ENCODE measurements at places on chromosomes 3 and 15.

GRCh38 chr3:73597476-73597875, 27.3 kb downstream of the PDZRN3 start:
- no peak for DNase-seq

DNA sequence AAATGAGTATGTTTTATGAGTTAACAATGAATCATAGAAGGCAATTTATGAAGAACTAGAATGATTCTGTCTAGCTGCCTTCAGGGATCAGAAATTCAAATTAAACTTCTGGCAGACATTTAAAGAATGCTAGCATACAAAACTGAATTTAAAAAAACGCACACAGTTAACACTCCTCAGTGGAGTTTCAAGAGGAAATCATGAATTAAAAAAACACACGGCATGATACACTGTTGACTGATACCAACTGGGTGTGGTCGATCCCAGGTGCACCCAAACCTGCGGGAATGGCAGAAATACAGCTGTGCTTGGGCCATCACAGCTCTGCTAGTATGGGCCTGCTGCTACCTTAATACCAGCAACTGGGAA, 526.0 kb downstream of the FOXP1 start:
- DNase-seq: no peak

DNA sequence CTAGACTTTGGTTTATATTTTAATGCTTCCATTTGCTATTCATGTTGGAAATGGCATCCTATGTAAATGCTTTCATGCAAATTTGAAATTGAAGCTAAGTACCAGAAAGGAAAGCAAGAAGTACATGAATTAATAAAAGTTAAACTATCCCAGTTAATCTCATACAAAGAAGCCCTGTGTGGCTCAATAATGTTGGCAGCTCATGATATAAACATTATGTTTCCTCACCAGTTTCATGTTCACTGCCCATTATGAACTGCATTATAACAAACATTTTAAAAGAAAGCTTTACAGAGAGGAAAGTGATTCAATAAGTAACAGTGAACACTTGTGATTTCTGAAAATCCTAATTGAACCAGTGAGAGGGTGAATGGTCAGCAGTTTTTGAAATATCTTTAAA, 62.9 kb upstream of the ROBO2 start:
- DNase-seq: no peak

DNA sequence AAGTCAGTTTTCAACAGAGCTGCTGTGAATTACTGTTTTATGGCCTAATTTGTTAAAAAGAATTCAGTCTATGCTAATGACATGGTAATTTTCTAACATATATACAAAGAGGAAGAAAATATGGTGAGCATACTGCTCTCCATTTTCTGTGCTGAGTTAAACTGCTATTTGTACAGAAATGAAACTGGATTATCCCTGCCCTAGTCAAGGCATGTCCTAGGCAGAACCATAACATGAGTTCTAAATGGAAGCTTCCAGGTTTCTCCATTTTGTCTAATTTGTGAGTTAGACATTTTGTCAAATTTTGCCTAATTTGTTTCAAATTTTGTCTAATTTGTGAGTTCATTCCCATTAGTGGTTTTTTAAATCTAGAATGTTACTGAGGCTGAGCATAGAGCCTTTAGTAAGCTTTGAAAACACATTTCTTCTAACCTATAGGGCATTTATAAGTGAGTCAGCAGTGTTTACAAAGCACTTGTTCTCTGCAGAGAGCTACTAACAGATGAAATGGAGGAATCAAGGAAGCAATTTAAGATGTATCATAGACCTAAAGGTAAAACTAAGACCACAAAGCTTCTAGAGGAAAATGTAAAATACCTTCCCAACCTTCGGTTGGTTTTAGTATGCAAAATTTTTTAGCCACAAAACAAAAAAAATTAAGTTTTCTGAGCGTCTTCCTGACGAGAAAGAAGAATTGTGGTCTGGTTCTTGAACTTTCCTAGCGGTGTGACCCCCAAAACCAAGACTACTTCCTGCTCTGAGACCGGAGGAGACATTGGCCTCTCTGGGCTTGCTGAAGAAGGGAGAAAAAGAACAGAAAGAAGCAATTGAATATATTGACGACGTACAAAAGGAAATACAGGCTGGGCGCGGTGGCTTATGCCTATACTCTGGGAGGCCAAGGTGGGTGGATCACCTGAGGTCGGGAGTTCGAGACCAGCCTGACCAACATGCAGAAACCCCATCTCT, 9.8 kb downstream of the P2RY14 start:
- peak; percentile 66 for DNase-seq

DNA sequence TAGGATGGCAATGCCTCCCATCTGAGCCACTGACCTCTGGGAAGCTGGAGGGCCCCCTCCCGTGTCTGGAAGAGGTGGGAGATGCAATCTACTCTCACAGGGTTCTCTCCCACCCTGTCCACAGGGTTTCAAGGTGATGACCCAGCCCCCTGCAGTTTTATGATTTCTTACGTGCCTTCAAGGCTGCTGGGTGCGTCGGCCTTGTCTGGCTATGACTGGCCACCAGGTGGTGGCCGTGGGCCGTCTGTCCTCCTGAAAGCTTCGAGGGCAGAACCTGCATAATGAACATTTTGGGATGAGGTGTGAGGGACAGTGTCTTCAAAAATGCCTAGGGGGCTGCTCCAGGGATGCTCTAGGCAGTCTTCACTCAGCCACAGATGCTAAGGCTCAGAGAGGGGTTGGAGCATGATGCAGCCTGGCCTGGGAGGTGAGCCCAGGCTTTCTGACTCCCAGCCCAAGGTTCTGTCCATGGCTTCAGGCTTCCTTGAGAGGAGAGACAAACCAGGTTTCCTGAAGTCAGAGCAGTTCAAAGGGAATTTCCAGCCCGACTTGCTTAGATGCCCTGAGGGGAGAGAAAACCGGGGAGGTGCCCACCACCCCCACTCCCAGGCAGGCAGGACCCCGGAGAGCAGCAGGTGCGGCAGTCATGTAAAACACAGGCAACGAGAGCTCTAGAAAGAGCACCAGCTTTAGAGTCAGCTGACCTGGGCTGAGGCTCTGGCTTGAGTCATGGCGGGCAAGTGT, 18.7 kb downstream of the ISG20 start:
- DNase-seq: peak; percentile 93

- no peak for DNase-seq
These were observed 282.8 kb upstream of the PROK2 start for GRCh38 chr3:72067721-72068120.

DNA sequence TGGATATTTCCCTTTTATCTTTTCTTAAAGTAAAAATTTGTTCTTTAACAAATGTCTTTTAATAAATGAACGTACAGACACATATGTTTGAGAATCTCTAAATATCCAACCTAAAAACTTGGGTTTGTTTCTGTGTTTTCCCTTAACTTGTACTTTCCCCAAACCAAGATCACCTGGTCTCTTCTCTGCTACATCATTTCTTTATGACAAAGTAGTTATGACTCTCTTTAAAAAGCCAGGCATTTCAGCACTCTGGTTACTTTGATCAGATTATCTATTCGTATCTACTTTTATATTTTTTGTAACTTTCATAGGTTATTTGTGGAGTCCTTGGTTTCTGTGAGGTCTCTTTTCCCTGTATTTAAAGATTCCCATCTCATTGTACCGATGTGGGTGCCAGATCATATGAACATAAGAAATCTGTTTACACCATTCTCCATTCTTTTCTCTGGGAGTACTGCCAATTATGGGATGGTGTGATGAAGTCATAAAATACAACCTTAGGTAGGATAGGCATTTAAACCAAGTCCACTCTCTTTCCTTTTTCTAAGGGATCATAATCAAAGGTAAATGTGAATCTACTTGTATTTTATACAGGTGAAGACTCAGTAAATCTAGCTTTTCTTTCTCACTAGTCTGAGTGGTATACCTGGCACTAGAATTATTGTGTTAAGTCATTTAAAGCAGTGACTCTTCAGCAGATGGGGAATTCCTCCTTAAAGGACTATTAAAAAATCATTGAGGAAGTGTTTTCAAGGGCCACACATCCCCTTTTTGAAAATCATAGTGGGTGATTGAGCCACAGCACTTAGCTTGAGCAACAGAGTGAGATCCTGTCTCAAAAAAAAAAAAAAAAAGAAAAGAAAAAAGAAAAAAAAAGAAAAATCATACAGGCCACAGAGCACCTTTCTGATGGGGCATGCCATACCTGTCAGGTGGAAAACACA, 12.4 kb upstream of the NFKBIZ start:
- no peak for DNase-seq

GRCh38 chr3:188052169-188053035, 101.6 kb upstream of the LPP start:
- DNase-seq: peak; percentile 86

- DNase-seq: peak; percentile 54
These were observed 187.1 kb downstream of the PDE8A start for GRCh38 chr15:85168642-85169173.

DNA sequence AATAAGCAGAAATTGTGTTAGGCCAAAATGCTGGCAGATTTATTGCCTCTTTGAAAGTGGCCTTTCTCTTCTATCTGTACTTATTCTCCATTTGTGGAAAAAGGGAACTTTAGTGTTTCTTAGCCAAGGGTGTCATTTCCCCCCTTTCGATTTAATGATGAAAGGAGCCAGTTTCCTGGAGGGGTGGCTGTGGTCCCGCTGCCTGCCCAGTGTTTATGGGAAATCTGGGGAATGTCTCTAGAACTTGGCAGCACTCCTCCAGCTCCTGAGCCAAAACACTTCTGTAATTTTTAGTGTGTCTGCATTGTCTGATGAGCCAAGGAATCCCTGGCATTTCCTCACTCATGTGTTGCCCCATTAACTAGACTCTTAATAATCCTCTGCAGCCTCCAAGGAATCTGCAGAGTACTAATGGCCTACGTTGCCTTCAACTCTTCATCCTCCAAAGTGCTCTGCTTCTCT, 448.8 kb downstream of the GRM7 start:
- DNase-seq: no peak

DNA sequence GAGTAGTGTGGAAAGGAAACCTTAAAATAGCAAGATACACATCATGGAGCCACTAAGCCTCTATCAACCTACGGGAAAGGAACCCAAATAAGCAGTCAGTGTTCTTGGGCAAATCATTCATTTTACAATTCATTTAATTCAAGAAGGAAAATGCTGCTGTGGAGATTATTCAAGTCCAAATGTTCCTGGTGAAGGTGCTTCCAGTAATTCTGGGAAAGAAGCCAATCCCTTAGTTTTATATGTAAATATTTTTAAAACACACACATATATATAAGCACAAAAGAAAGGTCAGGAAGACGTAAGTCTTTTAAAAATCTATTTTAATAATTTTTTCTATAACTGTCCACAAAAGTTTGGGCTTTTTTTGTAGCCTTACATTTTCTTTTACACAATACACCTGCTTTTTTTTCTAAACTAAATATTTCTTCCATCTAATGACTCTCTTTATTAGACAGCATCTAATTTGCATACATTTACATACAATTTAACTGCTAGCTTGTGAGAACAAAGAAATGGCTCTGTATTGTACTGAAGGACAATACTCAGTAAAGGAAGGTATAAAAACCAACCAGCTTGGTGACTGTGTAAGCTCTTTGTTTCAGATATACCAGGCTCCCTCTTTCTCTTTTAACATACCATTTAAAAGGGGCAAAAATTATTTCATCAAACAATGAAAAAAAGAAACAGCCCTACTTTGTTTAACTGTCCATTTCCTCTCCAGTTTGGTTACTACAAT, 269.5 kb downstream of the ZBTB20 start:
- no peak for DNase-seq

DNA sequence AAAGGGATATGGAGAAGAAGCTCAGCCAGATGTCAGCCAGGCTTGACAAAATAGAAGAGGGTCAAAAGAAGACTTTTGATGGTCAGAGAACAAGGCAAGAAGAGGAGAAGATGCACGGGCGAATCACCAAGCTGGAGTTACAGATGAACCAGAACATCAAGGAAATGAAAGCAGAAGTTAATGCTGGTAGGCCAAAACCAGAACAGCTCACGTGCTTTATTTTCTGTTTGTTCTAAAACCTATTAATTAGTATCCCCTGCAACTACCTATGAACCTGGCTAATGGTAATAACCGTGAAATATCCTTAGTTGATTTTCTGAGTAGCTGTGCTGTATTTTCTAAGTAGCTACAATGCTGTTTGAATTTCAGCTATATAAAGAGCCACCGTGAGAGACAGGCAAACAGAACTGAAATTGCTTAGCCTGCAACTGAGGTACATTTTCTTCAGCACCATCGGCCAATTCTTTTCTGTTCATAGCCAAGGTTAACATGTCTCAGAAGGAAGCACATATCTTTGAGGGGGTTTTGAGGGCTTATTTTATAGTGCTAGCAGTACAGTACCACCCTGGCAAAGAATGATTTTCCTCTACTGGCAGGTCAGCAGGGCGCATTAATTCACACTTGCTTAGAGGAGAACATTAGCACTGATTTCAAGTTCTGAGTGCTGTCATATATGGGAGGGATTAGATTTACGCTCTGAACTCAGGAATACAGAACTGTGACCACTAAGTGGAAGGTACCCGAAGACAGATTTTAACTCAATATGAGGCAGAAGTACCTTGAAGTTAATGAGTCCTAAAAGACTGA, 78.9 kb downstream of the FAM81A start:
- DNase-seq: no peak

DNA sequence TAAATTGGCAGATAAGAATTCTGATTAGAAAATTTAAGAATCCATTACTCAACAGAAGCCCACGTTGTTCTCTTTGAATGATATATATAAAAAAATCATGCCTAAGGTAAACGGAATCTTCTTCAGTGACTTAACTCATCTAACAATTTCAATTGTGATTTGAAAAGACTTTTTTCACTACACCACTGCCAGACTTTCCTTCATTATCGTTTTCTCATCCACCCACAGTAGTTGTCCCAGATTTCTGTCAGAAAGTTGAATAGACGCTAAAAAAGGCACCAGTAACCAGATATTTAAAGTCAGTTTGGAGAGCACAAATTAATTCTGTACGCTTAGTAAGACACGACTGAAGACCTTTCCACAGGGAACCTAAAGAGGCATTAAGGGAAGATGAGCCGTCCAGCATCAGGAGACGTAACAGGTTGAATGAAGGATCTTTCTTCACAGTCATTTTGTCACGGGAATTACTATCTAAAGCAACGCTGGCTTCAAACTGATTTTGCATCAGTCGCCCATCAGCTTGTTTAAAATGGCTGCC, 1.3 kb downstream of the HIGD1A start:
- DNase-seq: no peak

GRCh38 chr15:42401544-42402454, 42.5 kb downstream of the CAPN3 start:
- DNase-seq: no peak

DNA sequence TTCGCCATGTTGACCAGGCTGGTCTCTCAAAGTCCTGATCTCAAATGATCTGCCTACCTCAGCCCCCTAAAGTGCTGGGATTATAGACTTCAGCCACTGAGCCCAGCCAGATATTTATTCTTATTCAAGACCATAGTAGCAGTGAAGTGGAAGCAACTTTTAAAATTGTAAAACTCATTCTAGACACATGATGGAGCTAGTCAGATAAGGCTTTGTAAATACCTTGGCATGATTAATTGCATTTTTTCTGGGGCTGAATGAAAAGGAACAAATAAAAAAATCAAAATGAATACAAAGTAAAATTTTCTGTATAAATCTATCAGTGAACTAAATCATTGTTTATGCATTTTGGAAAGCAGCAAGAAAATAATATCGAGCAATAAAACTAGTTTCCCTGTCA, 4.1 kb upstream of the MYO1E start:
- DNase-seq: no peak

GRCh38 chr3:94156626-94157025, 93.8 kb downstream of the NSUN3 start:
- DNase-seq: no peak

GRCh38 chr15:65223996-65224395, 12.7 kb upstream of the CILP start:
- DNase-seq: no peak
